AG08395 (cell line): ENCODE measurements at places on chromosomes 7 and 10.

DNA sequence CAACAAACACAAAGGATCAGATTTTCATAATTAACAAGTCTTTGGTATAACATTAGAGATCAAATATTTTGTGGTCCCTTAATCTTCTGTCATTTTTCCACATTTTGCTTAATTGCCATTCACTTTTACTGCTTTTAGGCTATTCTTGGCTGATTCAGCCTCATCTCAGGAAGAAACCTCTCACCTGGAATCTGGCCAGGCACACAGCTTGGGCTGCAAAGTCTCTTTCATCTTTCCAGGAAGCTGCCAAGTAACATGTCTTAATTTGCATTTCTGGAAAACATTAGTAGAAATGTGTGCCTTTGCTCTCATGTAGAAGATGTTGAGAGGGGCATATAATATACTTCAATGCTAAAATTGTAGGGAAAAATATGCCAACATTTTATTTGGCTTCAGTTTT lies 174.2 kb upstream of the STEAP4 start:
- DNase-seq = no peak

DNA sequence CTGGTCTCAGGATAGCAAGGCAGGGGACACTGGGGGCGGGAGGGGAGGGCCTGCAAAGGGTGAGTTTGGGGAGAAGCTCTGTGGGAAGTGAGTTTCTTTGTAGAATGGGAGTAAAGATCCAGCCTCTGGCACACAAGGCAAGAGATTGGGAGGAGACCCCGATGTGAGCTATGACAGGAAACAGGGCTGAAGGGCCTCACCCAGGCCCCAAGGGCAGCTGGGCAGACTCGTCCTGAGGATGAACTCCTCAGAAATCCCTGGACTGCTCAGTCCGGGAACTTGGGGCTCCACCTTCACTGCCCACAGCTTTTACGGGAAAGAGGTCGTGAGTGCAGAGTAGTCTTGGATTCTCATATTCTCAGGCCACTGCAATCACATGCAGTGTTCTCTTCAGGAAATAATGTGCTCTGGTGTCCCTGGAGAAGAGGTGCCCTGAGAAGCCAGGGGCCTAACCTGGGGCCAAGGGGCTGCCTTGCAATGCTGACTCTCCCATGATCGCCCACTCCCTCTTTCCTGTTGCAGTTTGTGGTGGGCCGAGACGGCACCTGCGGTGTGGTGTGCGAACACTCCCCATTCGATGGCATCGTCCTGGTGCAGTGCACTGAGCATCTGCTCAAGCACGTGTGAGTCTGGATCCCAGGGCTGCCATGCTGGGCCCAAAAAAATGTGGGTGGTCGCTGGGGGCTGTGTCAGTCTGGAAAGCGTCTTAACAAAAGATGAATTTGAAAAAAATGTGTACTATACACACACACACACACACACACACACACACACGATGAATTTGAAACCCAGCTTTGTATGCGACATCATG lies 31.3 kb upstream of the C10orf53 start:
- DNase-seq = no peak

DNA sequence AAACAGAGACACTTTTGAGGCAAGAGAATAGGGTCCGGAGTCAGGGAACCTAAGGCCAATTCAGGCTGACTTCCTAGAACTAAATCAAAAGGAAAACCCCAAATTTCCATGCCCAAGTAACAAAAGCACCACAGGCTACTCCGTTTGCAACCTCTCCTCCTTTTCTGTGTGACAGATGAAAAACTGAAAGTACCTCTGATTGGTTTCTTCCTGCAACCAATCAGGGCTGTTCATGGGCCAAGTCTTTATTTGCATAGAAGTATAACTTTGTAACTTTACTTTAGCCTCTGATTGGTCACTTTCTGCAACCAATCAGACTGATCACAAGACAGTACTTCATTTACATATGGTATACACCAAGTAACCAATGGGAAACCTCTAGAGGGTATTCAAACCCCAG lies 239.9 kb upstream of the KCND2 start:
- no peak for DNase-seq

DNA sequence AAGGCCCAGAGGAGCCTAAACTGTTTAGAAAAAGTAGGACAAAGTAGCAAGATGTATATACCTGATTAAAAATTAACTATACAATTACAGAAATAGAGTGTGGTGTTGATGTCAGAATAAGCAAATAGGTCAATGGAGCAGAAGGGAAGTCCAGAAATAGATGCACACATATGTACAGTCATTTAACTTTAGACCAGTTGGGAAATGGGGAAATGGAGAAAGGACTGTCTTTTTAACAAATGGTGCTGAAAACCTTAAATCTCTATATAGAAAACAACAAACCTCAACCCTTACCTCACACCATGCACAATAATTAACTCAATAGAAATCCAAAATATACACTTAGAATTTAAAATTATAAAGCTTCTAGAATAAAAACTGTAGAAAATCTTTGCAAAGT lies 72.2 kb downstream of the CH25H start:
- DNase-seq = no peak

GRCh38 chr7:121940918-121941317 lies 68.0 kb downstream of the PTPRZ1 start:
- DNase-seq = no peak

DNA sequence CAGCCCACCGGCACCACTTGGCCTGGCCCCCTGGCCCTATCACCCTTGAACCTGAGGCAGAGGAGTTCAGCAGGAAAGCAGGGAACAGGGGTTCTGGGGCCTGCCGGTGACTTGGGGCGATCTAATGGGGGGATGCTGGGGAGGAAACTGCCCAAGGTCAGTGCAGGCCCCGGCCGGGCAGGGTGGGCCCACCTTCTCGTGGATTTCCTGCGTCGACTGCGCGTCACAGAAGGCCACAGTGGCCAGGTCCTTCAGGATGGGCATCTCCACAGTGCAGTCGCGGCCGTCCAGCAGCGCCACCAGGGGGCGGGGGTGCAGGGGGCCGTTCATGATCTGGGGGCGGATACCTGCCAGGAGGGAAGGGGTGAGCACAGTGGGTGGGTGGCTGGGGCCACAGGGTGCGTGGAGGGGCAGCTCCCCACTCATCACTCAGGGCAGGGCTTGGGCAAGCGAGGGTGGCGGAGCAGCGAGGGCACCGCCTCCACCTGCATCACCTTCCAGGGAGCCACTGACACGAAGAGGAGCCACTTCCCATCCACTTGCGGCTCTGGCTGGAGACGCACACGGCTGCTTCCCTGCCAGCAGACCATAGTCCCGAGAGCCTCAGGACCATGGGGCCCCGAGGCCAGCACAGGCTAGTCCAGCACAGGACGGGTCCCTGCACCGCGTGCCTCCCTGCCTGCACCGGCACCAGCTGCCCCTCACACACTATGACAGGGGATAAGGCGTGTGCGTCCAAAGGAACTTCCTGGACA lies 61.4 kb downstream of the ZRANB1 start:
- DNase-seq = no peak

DNA sequence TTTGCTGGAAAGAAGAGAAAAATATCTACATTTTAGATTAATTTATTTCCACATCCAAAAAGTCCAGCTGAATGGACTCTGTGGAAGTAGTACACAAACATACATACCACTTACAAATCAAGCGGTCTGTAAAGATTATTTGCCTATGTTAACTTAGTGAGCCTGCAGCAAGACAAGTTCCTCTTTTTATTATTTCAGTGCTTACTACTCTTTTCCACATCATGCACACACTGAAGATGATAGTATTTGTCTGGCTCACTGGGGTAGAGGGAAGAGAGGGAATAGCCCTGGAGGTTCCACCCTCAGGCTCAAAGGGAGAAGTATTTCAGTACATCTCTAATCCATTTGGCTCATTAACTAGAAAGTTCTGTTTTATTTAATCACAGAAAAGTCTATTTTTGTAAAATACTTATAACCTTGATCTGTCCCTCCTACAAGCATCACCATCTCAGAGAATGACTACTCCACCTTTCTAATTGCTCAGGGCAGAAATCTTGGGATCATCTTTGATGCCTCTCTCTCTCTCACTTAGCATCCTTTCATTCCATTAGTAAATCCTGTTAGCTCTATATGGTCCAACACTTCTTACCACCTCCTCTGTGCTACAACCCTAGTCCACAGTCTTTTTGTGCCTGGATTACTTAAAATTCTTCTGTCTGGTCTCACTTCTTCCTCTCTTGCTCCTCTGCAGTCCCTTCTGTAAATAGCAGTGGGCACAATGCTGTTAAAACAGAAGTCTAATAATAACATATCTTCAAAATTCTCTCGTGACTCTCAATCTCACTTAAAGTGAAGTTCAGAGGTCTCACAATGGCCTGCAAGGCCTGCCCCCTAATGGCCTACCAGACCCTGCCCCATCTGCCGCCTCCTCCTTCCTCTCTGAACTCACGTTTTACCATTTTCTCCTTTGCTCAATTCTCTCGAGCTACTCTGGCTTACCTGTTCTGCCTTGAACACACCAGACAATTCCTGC lies 64.3 kb upstream of the CCDC6 start:
- DNase-seq = no peak

GRCh38 chr10:83925133-83925532 lies 214.2 kb upstream of the GHITM start:
- no peak for DNase-seq

DNA sequence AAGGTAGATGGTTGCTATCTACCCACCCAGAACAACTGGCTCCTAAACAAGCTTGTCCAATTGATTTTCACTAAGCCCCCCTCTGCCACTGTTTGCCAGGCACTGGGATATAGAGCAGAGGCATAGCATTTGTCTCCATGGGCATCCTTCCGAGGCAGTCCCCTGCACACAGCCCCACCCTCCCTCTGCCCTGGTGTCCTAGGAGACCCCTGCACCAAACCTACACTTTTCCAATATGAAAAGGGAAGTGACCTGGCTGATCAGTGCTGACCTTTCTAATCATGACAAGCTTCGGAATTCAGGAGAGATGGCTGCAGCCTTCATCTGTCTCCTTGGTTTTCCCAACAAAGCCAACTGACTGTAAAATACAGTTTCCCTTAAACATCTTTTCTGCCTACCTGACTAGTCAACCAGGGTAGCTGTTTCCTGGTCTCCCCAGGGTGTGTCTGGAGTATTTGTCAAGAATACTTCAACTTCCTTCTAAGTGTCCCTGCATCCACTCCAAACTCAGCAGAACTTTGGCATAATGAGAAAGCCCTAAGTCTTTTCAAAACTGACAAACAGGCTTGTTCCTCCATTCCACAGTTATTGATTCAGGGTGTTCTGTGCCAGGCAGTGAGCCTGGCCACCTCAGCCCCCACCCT lies 7.6 kb upstream of the SLC18A3 start:
- DNase-seq = no peak

DNA sequence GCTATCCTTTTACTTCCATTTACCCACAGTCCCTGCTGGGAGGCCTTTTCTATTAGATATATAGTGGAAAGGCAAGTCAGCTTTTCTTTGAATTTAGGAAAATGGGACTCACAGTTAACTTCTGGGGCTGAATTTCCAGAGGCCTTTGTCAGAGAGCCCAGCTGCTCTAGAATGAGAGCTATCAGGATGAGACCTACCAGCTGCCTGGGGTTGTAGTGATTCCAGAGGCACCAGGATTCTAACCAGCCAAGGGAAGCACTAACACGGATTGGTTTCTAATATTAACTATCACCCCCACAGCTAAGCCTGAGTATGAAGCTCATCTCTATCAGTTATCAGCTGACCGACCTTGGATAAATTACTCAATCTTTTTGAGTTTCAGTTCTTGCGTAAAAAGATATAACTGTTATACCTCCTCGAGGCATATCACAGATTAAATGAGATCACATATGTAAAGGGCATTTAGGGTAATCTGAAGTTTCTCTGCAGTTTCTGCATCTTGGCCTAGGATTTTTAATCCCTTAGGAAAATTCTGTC lies 56.6 kb upstream of the CALD1 start:
- no peak for DNase-seq

GRCh38 chr7:35446091-35446490 lies 192.2 kb upstream of the TBX20 start:
- no peak for DNase-seq

DNA sequence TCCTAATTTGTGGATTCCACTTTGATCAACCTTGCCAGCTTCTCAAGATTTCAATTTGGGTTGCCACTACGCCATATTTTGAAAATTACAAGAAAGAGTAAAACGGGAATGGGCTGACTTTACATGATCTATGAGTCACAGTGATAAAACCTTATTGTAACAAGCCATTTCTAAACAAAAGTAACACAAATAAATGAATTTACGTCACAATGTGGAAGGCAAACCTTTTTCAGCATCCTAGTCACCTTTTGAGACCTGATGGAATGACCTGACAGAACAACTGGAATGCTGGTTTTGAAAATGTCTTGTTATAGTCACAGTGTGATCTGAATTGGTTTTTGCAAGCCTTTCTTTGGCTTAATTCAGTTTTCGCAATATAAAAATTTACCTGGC lies 85.9 kb downstream of the CDK6 start:
- DNase-seq = no peak

DNA sequence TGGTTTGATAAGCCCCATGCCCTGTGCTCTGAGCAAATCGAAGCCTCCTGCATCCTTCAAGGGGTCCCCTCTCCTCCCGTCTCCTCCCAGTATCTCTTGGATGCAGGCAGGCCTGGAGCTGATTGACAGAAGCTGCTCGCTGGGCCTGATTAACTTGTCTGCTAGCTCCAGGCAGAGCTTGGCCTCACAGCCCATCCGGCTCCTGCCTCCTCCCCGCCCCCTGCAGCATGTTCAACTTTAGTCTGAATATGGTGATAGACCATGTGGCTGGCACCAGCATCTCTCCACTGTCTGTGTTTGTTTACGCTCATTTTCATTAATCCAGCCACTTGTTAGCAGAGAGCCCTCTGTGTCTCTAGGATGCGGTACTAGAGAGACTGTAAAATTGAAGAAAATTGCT lies 432.2 kb downstream of the DPP6 start:
- DNase-seq = no peak

GRCh38 chr10:56178210-56178609 lies 182.8 kb downstream of the ZWINT start:
- no peak for DNase-seq

- DNase-seq = no peak
These were observed 102.0 kb upstream of the ARMC3 start for GRCh38 chr10:22825841-22826240.

GRCh38 chr7:11847336-11847735 lies 15.3 kb upstream of the THSD7A start:
- DNase-seq = no peak

GRCh38 chr10:126135941-126136595 lies 239.7 kb downstream of the FANK1 start:
- no peak for DNase-seq

- DNase-seq = no peak
These were observed 14.5 kb downstream of the MKI67 start for GRCh38 chr10:128111696-128112095.

DNA sequence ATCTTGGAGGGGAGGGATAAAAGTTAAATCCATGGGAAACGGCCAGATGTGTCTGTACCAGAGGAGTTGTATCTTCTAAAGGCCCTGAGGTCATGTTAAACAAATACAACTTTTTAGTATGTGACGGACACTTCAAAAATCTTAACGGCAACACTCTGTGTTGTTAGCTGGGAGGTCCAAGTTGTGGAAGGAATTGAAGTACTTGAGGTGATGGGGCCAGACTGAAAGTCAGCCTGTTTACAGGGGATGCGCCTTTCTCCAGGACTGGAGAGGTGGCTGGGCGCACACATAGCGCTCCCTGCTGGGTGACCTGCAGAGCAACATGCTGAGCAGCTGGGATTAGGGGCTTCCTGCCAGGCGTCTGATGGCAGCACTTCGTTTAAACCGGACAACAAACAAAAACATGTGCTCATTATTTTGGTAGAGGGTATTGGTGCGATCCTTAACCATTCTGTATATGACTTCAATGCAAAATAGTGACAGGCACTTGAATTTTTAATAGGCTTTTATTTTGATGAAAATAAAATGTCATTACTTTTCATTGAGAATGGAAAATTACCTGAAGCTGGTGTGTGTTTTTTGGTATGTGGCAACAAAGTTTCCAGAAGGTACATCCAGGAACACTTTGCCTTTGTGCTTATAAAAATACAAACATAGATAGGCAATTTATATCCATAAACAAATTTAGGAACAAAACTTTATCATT lies 198.2 kb downstream of the MLLT10 start:
- DNase-seq = peak; percentile 82
